ENCODE measurements at places on chromosomes 4 and X.
A peak's percentile ranks its signal among the peaks of the same experiment; 100 is the strongest.

DNA sequence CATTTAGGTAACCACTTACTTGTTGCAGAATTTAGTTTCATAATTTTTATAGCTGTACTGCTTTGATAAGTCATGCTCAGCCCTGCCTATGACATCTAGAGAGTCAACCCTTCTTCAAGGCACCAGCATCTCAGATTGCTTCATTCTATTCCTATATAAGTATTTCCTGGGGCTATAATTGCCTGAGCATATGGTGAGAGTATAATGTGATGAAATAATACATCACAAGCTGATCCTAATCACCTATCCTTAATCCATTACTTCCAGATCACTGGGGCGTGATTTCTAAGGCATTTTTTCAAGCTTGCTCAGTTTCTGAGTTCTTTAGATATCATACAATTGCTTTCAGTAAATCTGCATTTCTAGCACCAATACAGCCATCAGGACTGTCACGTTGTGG lies 200.0 kb upstream of the NPY2R start:
- no peak for DNase-seq

DNA sequence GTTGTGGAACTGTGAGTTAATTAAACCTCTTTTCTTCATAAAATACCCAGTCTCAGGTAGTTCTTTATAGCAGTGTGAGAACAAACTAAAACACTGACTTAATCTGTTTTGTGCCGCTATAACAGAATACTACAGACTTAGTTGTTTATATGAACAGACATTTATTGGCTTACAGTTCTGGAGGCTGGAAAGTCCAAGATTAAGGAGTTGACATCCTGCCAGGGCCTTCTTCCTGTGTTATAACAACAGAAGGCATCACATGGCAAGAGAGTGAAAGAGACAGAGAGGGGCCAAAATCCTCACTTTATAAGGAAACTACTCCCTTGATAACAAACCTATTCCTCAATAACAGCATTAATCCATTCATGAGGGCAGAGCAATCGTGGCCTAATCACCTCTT lies 42.5 kb upstream of the KCNIP4 start:
- DNase-seq: no peak

DNA sequence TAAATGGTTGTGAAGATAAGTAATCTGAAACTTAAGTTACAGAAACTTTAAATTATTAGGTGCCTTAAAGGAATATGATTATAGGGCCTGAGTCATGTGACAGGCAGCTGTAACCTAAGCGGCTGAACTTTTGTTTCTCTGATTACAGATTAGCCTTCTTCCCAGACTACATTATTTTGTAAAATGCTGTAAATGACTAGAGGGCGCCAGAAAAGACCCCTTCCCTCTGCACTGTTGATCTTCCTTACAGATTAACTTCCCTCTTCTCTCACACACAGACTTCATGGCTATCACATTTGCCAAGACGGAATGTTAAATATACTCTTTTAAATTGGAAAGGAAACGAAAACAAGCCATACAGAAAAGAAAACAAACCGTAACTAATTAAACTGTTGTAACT lies 96.6 kb downstream of the EVC2 start:
- no peak for DNase-seq

- no peak for DNase-seq
Measured at GRCh38 chrX:152915541-152916241, 17.8 kb downstream of the ZNF185 start.

- no peak for DNase-seq
Measured at GRCh38 chrX:97984641-97985040, 1100.9 kb downstream of the RPA4 start.

DNA sequence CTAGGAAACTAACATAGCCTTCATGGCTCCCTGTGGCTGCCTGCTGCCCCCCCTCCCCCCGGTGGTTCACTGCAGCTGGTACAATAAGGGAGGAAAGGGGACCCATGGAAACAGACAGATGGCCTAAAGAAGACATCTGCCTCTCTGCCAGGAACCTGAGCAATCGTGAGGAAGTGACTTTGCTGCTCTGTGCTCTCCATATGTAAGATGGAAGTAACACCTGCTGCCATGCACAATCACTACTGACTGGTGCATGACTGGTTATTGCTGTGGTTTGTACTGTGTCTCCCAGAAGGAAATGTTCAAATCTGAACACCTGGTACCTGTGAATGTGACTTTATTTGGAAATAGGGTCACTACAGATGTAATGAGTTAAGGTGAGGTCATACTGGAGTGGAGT lies 43.6 kb downstream of the CD99L2 start:
- no peak for DNase-seq

GRCh38 chr4:1195109-1195671 lies 22.8 kb upstream of the SPON2 start:
- no peak for DNase-seq

DNA sequence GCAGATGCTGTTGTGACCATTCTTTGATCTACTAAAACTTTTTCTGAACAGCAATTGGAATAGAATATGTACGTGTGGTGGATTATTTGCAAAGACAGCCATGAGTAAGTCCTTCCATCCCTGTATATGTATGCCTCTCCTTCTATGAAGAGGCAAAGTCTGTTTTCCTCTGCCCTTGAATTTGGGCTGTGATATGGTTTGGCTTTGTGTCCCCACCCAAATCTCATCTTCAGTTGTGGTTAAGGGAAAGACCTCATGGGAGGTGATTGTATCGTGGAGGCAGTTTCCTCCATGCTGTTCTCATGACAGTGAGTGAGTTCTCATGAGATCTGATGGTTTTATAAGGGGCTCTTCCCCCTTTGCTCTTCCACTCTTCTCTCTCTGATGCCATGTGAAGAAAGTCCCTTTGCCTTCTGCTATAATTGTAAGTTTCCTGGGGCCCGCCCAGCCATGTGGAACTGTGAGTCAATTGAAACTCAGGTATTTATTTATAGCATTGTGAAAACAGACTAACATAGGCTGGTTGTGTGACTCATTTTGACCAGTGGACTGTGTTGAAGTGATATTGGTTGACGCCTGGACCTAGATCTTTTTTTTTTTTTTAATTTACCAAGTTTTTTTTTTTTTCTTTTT lies 108.3 kb upstream of the CAMK2D start:
- peak; percentile 76 for DNase-seq
